ENCODE measurements at places on chromosomes 2 and 18.

GRCh38 chr2:140565756-140566155 is 1565.1 kb downstream of the LRP1B start:
- DNase-seq: no peak

GRCh38 chr2:152454960-152455359 is 120.0 kb downstream of the FMNL2 start:
- no peak for DNase-seq

DNA sequence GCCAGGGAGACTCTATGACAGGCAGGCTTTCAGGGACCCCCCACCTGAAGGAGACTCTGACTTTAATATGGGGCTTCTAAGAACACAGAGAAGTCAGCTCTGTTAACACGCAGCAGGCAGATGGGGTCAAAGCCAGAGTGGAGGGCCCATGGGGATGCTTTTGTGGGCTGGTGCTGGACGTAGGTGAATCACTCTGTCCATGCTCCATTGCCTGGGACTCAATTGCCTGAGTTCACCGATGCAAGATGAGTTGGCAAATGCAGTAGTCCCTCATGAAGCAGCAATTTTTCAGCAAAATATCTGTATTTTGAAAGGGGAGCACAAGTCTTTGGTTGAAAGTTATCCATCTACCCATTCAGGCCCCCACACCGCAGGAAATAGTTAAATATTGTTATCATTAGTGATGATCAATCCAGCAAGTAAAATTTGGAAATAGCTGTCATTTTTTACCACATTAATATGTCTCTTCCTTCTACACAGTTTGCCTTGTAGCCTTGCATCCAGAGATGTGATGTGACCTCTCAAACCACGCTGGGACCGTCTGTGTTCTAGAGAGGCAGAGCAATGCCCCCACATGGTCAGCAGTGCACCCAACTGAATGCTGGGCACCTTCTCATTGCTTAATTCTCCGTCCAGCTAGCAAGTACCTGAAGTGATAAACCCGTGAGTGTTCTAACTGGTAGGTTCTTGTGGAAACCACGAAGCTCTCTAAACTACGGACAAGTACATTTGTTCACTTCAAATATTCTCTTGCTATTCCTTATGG is 34.8 kb upstream of the FAM110C start:
- no peak for DNase-seq

GRCh38 chr2:150282357-150282756 is 205.1 kb downstream of the RND3 start:
- no peak for DNase-seq

DNA sequence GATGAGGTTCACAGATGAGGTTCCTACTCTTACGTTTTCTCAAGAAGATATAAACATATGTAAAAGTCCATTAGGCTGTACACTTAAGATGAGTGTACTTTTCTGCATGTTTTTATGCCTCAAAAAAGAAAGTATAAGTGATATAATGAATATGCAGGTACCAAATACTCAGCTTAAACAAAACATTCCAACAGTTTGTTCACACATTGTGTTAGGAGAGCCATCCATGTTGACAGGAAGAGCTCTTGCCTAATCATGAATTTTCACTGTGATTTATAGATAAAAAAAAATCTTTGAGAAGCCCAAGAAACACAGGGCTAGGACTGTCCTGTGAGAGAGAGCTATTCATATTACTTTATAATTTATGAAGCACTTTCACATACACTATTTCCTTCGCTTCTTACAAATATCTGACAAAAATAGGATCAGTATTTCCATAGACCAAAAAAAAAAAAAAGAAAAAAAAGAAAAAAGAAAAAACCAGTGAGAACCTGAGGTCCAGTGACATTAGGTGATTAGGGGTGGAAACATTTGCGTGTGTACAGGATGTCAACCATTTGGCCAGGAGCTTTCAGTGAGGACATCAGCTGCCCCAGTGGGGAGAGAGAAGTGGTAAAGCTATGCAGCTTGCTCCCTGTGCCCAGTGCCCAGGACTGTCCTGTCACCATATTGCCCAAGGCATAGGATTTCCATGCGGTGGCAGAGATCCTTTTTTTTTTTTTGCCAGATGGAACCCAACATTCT is 38.7 kb downstream of the BUB1 start:
- no peak for DNase-seq

- no peak for DNase-seq
Observed at GRCh38 chr2:191355170-191355758, 110.1 kb downstream of the MYO1B start.

DNA sequence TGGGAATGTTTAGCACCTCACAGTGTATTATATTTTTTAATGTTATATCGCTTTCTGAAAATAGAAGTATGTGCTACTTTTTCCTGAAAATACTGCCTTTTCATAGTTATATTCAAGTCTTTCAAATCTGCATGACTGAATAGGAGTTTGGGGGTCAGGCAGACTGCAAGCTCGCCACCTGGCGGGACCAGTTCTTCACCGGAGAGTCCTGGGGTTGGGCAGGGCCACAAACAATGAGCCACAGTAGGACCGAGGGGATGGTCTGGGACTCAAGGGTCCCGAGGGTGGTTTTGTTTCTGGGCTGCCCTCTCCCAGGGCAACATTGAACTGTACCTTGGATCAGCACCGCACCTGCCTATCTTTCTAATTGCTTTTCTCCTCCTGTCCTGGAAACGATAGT is 70.6 kb downstream of the VWA3B start:
- no peak for DNase-seq

DNA sequence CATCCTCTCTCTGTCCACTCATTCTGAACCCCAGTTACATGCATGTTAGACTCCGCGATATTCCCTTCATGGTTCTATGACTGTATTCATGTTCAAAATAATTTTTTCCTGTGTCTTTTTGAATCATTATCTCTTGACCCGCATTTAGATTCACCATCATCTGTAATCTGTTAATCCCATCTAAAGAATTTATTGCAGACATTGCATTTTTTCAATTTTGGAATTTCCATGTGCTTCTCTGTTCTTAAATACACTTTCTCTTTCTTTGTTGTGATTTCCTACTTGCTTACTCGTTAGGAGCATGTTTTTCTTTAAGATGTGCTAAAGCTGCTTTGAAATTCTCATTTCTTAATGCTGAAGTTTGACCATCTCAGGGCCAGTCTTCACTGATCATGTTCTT is 122.2 kb downstream of the ATP9B start:
- DNase-seq: no peak

GRCh38 chr2:241835611-241836010 is 23.1 kb downstream of the PDCD1 start:
- no peak for DNase-seq

DNA sequence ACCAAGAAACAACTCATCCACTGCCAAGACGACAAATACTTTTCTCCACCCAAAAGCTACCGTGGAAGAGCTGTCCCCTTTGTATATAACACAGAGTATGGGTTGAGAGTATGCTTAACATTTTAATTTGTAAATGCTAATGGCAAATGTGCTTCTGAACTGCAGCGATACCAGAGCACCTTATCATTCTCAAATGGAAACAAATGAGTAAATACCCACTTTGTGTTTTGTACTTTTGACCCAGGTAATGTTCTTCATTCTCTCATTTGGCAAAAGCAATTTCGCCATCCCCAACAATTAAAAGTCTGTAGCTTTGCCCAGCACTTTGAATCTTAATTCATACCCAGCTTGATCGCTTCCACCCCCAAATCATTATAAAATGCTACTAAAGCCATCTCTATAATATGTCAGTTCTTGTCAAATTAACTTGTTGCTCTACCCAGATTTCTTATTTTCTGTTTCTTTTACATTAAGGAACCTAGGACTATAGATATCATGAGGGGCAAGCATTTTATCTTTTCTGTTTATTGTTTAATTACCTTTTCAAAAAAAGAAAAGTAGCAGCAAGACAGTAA is 6.2 kb upstream of the POU3F3 start:
- DNase-seq: no peak

DNA sequence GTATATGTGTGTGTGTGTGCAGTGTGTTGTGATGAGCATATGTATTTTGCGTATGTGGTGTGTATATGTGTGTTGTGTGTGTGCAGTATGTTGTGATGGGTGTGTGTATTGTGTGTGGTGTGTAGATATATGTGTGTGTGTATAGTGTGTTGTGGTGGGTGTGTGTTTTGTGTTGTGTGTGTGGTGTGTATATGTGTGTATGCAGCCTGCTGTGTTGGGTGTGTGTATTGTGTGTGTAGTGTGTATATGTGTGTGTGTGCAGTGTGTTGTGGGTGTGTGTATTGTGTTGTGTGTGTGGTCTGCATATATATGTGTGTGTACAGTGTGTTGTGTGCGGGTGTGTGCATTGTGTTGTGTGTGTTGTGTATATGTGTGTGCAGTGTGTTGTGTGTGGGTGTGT is 23.9 kb downstream of the ACKR3 start:
- no peak for DNase-seq

GRCh38 chr2:1621501-1621900 is 122.8 kb downstream of the PXDN start:
- DNase-seq: no peak

- no peak for DNase-seq
Observed at GRCh38 chr2:86785456-86785855, 5.3 kb downstream of the CD8A start.

- DNase-seq: no peak
Observed at GRCh38 chr2:31256611-31257382, 22.8 kb downstream of the EHD3 start.

- no peak for DNase-seq
Observed at GRCh38 chr2:635687-636621, 41.3 kb downstream of the TMEM18 start.

DNA sequence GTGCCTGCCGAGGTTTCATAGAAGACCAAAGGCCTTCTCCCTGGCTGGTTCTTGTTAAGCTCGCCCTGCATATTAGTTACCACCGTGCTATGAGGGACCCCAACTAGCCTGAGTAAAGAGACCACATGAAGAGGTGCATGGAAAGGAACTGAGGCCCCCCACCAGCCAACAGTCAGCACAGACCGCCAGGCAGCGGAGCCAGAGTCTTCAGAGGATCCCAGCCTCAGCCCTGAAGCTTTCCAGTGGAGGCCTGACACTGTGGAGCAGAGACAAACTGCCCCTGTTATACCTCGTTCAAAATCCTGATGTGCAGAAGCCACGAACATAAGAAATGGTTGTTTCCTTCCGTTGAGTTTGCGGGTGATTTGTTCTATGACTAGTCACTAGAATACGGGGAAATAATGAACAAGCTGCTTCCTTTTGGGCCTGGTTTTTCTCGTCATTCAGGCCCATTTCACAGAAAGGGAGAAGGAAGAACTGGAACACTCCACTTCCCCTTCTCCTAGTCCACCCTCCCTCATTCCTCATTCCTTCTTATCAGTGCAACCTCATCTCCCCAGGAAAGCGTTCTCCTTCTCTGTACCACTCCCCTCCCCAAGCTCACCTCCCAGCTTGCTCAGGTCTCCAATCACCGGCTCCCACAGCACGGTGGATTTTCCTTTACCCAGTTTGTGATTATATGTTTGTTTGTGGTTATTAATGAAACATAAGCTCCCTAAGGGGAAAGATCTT is 3.0 kb upstream of the GLI2 start:
- DNase-seq: no peak

- no peak for DNase-seq
Observed at GRCh38 chr18:57220930-57221483, 74.1 kb downstream of the BOD1L2 start.

DNA sequence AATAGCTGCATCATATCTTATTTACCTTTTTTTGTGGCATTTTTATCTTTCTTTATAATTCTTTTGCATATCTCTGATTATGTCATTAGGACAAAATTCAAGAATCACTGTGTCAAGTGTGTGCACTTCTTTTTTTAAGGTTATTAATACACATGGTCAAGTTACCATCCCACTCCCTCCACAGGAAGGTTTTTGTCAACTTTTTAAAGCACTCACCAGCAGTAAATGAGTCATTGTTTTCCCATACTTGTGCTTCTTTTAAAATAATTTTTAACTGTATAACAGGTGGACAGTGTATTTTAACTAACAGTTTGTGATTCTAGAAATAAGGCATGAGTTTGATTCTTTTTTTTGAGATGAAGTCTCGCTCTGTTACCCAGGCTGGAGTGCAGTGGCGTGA is 45.7 kb upstream of the FAM171B start:
- no peak for DNase-seq

- DNase-seq: no peak
Observed at GRCh38 chr18:44061438-44061837, 619.2 kb upstream of the SETBP1 start.

DNA sequence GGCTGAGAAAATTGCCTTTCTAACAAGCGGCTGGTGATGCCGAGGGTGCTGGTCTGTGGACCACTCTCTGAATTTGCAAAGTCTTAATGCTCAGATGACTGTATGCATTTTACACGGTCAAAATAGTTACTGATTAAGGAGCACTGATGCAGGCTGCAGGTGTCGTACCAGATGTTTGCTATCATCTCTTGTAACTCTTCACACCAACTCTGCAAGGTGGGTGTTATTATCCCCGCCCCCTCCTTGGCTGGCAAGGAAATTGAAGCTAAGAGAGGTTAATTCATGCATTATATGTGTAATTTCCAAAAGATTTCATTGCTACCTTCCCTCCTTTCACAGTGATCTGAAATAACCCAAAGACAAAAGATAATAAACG is 13.0 kb upstream of the LBH start:
- DNase-seq: no peak

DNA sequence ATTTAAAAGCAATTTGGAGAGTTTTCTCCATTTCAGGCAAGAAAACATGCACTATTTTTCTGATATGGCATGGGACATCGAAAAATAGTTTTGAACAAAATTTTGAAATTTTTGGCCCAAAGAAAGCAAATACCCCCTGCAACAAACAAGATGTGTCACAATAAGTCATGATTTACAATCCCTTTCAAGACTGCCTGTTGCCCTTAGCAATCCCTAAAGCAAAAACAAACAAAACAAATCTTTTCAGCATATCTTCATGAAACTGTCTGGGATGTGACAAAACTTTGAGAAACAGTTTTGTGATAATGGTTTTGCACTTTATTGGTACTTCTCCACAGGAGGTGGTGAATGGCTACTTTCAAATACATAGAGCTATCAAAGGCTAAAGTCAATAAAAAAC is 1888.7 kb upstream of the PIK3C3 start:
- no peak for DNase-seq
